Right lobe of liver (tissue), 6 donors: ENCODE measurements at places on chromosomes 6 and 20.

GRCh38 chr20:62557462-62557861, 81.7 kb upstream of the GATA5 start:
- no peak for DNase-seq

DNA sequence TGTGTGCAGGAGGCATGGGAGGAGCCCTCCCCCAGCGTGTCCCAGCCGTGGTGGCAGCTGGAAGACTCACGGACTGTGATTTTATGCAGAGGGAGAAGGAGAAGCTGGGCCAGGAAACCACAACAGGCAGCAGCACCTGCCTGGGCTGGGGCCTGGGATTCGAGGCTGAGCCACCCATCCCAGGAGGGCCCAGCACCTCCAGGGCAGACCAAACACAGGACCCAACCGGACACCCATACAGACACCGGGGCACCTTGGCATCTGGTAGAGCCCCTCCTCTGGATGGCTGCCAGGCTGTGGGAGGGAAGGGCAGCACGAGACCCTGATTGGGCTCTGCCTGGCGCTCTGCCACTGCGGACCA, 41.7 kb upstream of the CHRNA4 start:
- DNase-seq: no peak

GRCh38 chr6:140002396-140003022, 628.1 kb upstream of the CITED2 start:
- DNase-seq: no peak

DNA sequence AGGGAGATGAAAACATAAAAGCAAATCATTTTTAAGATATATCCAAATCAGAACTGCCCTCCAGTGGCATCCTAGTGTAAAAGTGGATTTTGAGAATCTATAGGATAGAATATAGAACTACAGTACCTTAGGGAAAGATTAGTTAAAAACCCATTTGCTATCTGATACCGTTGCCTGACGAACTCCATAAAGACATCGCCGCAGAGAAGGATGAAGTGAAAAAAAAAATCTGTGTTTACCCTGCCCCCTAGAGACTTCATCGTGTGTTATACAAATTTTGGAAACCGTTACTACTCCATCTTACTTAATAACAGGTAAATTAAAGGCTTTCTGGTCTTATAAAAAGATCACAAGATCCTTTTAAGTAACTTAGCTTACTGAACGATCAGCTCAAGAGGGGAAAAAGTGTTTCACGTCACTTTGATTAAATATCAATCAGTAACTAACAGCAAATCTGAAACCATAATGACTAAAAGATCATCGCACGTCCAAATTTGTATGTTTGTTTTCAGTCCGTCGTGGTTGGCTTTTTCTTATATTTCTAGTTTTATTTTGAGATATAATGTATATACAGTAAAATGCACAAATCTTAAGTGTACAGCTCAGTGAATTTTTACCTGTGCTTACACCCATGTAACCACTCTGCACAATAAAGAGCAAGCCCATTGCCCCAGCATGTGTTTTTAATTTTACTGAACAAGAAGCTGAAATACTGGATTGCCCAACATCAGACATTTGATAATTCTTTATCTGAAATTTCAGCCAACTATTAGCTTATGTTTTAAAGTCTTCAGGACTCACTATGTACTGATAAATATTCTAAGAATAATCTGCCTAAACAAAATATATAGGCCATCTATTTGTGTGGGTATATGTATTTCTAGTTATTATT, 881 bp upstream of the MCM3 start:
- no peak for DNase-seq

DNA sequence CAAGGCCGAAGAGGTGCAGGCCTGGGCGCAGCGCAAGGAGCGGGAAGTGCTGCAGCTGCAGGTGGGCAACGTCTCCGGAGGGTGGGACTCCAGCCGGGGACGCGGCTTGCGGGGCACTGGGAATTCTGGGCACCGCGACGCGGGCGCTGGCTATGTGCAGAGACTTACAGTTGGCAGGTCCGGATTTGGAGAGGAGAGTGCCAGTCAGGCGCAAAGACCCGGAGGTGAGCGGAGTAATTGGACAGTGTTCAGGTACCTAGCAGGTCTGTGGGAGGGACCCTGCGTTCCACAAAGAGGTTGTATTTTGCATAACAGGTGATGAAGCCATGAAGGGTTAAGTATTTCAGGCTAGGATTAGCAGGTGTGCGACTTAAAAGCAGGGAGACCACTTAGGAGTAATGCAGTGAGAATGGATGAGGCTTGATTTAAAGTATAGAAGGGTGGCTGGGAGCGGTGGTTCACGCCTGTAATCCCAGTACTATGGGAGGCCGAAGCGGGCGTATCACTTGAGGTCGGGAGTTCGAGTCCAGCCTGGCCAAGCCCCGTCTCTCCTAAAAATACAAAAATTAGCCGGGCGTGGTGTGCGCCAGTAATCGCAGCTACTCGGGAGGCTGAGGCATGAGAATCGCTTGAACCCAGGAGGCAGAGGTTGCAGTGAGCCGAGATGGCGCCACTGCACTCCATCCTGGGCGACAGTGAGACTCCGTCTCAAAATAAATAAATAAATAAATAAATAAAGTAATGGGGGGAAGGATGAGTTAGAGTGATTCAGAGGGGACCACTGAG, 1.0 kb downstream of the MRPS26 start:
- DNase-seq: no peak

- DNase-seq: no peak
Measured at GRCh38 chr6:118263921-118264486, 284.1 kb upstream of the PLN start.

DNA sequence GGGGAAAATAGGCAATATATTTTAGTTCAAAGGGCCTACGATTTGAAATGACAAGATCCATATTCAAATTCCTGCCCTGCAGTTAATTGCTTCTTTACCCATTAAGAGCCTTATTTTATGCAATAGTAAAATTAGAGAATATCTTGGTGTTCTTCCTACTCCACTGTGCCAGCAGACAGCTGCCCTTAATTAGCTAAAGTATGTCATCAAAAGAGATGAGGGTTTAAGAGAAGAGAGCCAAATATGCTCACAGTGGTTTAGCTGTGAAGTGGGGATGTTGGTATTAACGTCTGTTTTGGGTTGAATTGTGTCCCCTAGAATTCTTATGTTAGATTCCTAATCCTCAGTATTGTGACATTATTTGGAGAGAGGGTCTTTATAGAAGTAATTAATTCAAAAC, 148.1 kb downstream of the MOXD1 start:
- DNase-seq: no peak

- no peak for DNase-seq
Measured at GRCh38 chr6:139099984-139100383, 34.9 kb upstream of the HECA start.

- DNase-seq: no peak
Measured at GRCh38 chr6:79787626-79788025, 156.5 kb downstream of the SH3BGRL2 start.
